HS-5 (cell line): ENCODE measurements at places on chromosomes 16 and 17.

GRCh38 chr17:8117367-8117979 lies 841 bp downstream of the ALOXE3 start:
- no peak for DNase-seq

- no peak for DNase-seq
These were observed 45.1 kb upstream of the SSTR5 start for GRCh38 chr16:1027501-1027815.

DNA sequence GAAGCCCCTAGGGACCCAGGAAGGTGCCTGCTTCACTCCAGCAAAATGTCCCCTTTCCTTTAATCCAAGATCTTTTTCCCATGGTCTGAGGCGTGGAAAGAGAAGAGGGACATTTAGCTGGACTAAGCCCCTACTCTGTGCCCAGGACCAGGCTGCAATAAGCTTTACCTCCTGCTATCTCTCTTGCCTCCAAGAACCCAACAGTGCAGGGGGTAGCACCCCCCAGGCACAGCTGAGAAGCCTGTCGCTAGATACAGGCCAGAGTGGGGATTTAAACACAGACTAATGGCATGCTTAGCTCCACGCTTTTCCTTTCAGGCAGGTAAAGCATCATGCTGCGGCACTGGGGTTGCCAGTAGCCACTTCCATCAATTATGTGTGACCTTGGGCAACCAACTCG lies 24.5 kb upstream of the CCL1 start:
- DNase-seq, result no peak

DNA sequence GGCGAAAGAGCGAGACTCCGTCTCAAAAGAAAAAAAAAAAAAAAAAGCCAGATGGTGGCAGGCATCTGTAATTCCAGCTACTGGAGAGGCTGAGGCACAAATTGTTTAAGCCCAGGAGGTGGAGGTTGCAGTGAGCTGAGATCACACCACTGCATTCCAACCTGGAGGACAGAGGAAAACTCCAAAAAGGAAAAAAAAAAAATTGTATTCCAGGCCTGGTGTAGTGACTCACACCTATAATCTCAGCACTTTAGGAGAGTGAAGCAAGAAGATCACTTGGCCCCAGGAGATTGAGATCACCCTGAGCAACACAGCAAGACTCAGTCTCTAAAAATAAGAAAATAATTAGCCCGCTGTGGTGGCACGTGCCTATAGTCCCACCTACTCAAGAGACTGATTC lies 20.1 kb downstream of the HBQ1 start:
- peak; percentile 63 for DNase-seq

- DNase-seq, result peak; percentile 59
These were observed at the start of gene IL32 for GRCh38 chr16:3065069-3065741. IL32 (plus strand) TSS chr16:3065640; CDS start chr16:3065812, 172 bp downstream.

GRCh38 chr16:46885960-46886763 lies 2.0 kb downstream of the GPT2 start:
- DNase-seq, result no peak

DNA sequence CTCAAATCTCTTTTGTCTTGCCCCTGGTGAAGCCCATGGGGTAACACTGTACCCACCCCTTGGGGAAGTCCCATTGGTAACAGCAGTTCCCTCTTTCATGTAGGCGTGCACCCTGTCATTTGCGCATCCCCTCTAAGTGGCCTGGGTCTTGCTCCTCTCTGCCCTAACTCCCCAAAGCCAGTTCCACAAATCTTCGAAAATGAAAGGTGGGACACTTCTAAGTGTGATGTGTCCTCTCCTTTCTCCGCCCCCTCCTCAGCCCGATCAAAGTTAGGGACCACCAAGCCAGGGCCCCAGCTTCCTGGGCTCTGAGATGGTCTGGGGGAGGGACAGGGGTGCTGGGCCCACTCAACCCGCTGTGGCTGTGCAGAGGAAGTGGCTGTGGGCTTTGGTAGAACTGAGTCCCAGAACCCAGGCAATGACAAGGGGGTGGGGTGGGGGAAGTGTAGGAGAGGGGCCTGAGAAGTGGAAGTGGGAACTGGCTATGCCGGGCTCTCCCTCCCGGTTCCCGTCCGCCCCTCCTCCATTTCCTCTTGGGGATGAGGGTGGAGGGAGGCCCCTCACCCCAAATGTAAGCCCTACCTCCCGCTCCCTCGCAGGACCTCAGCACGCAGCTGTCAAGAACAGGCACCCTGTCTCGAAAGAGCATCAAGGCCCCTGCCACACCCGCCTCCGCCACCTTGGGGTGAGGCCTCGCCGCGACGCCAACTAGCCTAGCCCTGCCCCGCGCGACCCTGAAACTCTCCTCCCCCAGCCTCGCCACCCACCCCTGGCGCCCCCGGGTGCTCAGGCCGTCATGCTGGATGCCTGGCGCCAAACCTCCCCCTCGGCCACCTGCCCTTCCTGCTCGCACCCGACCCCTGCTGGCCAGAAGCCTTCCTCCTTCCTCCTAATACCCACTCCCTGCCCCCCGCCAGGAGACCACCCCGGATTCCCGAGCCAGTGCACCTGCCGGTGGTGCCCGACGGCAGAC lies 8.7 kb downstream of the ABI3 start:
- no peak for DNase-seq

GRCh38 chr16:73725156-73725555 lies 571.5 kb upstream of the PSMD7 start:
- no peak for DNase-seq

- DNase-seq, result no peak
These were observed 4.4 kb upstream of the CYB561 start for GRCh38 chr17:63450551-63450950.

DNA sequence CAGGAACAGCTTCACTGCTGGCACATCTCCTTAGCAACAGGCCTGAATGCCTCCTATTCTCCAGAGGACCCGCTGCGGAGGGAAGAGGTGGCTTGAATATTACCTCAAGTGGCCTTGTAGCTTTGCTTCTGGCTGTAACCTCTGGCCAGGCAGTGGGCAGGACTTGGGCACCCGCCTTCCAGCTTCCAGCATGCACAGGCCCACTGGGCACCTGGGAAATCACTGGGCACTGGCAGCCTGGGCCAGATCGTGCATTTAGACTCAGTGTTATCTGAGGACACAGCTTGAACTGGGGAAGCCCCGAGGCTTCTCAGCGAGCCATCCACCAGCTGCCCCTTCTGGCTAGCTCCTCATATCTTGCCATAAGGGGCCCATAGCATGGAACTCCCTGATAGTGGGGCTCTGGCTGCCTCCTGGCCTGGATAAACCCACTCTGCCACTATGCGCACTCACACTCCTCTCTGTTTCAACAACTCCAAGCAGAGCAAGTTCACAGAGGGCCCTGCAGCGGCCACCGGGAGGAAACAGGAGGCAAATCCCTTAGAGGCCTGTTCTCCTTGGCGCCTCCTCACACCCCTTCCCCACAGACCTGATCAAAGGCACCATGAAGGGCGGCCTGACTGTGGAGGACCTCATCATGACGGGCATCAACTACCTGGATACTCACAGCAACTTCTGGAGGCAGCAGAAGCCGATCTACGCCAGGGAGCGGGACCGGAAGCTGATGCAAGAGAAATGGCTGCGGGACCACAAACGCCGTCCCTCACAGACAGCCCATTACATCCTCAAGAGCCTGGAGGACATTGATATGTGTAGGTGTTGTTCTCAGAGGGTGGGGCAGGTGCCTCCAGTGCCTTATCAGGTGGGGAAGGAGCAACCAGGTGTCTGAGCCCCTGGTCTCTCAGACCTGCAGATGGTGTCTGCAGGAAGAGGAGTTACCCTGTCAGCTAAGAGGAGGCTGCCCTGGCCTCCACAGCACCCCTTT lies 7.8 kb downstream of the ODAD4 start:
- no peak for DNase-seq

DNA sequence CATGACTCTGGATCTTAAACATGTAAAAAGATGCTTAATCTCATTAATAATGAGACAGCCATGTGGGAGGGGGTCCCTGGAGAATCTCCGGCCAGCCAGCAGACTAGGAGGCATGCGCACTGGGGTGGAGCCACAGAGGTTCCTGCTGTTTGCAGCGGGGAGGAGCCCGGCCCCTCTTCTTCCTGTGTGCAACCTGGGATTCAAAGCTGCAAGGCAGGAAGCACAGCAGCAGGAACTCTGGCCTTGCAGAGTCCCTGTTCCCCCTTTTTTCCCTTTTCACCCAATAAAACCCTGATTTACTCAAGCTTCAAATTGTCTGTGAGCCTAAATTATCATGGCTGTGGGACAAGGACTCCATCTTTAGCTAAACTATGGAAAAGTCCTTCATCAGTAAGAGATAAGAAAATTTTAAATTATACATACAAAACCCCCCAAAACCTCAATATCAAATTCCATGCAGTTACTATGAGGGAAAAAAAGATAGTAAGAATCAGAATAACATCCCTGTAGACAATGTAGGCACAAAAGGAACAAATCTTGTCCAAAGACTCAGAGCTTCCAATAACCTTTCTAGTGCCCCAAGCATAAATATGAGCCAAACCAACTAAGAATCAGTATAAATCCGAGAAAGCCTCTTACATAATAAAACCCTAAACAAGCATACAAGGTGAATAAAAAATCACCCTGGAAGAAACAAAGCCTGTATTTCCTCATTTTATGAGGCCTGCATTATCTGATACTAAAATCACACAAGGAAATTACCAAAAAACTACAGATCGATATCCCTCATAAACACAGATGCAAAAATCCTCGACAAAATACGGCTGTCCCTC lies 12.1 kb downstream of the CFDP1 start:
- DNase-seq, result no peak

- DNase-seq, result no peak
These were observed 987 bp downstream of the SLC16A5 start for GRCh38 chr17:75088465-75089417.

DNA sequence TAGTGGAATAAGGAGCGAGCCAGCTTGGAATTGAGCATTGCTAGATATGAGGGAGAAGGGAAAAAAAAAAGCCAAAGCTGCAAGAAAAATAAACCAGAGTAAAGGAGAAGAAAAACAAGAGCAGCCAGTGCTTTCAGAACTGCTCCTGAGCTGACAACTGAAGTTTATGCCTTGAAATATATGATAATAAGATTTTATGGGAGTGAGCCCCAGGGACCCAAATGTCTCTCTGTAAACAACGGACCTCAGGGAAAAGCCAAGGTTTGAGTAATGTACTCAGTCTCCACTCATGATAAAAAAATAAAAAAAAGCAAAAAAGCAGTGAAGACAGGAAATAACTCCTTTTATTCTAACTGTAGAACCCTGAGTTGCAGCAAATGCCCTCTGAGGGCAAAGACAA lies 132.6 kb downstream of the SNX11 start:
- DNase-seq, result no peak

- no peak for DNase-seq
These were observed 16.1 kb upstream of the UBTF start for GRCh38 chr17:44235583-44235936.

DNA sequence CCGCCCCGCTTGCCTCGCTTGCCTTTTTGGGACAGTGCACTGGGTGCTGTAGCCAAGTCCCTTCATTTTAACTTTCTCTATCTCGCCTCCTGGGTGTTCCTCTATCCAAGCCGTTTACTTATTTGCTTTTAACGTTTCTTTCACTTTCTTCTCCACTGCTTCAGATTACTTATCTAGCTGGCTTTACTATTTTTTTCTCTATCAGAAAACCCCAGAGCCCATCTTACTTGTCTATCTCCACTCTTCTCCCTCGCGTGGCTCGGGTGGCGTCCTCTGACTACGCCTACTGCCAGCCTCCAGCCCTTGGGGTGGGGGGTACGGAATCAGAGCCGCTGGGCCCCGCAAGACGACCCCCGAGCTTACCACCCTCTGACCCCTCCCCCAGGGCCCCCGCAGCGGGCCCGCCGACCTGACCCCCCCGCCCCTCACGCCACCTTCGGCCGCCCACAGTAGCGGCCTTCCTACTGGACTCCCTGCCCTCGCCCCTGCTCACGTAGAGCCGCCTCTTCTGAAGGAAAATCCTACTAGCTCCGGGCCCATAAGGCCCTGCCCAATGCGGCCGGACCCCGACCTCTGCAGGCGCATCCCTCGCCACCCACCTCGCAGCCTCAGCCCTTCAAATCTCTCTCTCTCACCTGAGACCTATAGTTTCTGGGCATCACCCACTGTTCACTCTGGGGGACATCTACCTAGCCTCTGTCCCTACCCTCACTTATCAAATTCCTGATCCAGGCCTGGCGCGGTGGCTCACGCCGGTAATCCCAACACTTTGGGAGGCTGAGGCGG lies 1.0 kb upstream of the SLC12A4 start:
- no peak for DNase-seq

- DNase-seq, result no peak
These were observed 12.1 kb downstream of the USP6 start for GRCh38 chr17:5127910-5128309.

- no peak for DNase-seq
These were observed 1.4 kb upstream of the WWOX start for GRCh38 chr16:78098087-78098486.

- DNase-seq, result no peak
These were observed 1.3 kb downstream of the ATP5MC1 start for GRCh38 chr17:48893646-48894508.

GRCh38 chr16:70600730-70601129 lies 45.6 kb upstream of the IL34 start:
- no peak for DNase-seq

DNA sequence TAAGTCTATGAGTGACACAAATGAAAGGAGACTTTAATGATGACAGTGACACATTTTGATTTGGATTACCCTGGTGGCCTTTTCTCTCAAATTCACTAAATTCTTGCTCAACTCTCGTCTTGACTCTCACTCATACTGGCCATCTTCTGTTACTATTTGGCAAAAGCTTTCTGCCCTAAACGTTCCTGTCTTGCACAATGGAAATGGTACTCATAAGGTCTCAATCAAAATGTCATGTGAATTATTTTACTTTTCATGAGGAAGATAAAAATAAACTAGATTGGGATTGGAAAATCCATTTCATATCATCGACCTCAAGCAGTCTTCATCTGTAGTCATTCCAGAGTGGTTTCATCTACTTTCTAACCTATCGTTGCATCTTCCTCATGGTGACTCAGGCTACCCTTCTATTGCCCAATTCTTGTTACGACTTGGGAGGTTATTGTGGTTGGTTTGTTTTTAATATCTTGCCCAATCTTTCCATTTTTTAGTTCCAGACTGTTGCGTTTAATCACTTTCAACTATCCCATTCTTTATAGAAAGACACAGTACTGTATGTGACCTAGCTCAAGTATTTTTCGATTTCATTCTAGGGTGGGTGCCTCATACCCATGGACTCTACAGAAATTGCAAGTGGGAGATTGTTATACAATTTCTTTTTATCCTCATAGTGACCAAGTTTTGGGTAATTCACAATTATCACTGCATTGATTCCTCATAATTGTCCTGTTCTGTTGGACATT lies 317.2 kb upstream of the KCNJ16 start:
- peak; percentile 93 for DNase-seq

DNA sequence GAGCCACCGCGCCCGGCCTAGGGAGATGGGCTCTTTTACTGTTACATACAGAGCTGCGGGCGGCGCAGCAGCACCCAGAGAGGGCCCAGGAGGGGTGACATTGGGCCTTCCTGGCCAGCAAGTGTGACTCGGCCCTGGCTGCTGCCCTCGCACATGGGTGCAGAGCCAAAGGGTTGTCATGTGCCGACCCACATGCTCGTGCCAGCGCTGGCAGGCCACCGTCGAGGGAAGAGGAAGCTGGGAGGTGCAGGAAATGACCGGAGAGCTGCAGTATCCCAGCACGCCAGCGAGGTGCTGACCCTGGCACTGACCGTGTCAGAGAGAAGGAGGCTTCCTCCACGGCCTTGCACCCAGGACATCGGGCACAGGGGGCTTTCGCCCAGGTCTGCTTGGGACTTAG lies 8.0 kb downstream of the ENDOV start:
- DNase-seq, result no peak
